ENCODE measurements at places on chromosomes 5 and 9. TPM values are rescaled to one million over a fixed set of nuclear protein-coding genes. Genes with fewer than 3 reads are reported as not detected.

The CD74 gene
- 619 TPM for total RNA-seq

The BTF3 gene
- 498 TPM for total RNA-seq

The ECSCR gene
- total RNA-seq: 24.9 TPM

The GABRA6 gene
- not detected for total RNA-seq

The FBXO38 gene
- 53.0 TPM for total RNA-seq

The CCL28 gene
- 4.0 TPM for total RNA-seq

The GFI1B gene
- 2.0 TPM for total RNA-seq

The TRIM7 gene
- total RNA-seq: 5.5 TPM

The PCDHB4 gene
- 3.8 TPM for total RNA-seq

The WWC1 gene
- 50.3 TPM for total RNA-seq

The XPA gene
- 15.6 TPM for total RNA-seq

The BARHL1 gene
- total RNA-seq: not detected

The ANXA6 gene
- total RNA-seq: 225 TPM

The FSD1L gene
- total RNA-seq: 10.5 TPM

The PCDHB5 gene
- 13.4 TPM for total RNA-seq

The AGXT2 gene
- total RNA-seq: 25.9 TPM

The MEGF10 gene
- total RNA-seq: 5.7 TPM

The PCDHA4 gene
- total RNA-seq: 1.8 TPM

The ZDHHC11B gene
- 3.0 TPM for total RNA-seq

The CYSRT1 gene
- 0.76 TPM for total RNA-seq

The NSMF gene
- 27.0 TPM for total RNA-seq

The NPR3 gene
- 27.6 TPM for total RNA-seq

The TMEM252 gene
- total RNA-seq: 5.7 TPM

The SLIT3 gene
- total RNA-seq: 40.6 TPM

The GLRA1 gene
- total RNA-seq: not detected

The LCN2 gene
- 7.1 TPM for total RNA-seq

The IRX4 gene
- 0.23 TPM for total RNA-seq

The TYRP1 gene
- 2.4 TPM for total RNA-seq

The CSF1R gene
- 39.5 TPM for total RNA-seq

The TEX10 gene
- 33.9 TPM for total RNA-seq

The TXNDC8 gene
- not detected for total RNA-seq

The SLC25A25 gene
- total RNA-seq: 32.7 TPM

The RELL2 gene
- total RNA-seq: 1.2 TPM

The MIER3 gene
- total RNA-seq: 18.8 TPM

The PHF24 gene
- 0.23 TPM for total RNA-seq

The PLPP6 gene
- 10.3 TPM for total RNA-seq

The SLC6A18 gene
- 0.70 TPM for total RNA-seq

The CBY3 gene
- 0.58 TPM for total RNA-seq

The KLF9 gene
- total RNA-seq: 19.7 TPM

The PTAR1 gene
- total RNA-seq: 98.0 TPM

The TMEM203 gene
- 32.5 TPM for total RNA-seq

The GMCL2 gene
- not detected for total RNA-seq

The PCDHAC1 gene
- total RNA-seq: 1.2 TPM

The SNCB gene
- total RNA-seq: 0.12 TPM

The RASEF gene
- total RNA-seq: 6.1 TPM

The GPR107 gene
- 47.2 TPM for total RNA-seq

The C8G gene
- total RNA-seq: not detected

The FGF1 gene
- 10.2 TPM for total RNA-seq

The C9orf50 gene
- total RNA-seq: 0.70 TPM

The SH3GL2 gene
- 2.9 TPM for total RNA-seq

The SPATA31A3 gene
- not detected for total RNA-seq

The WDR38 gene
- not detected for total RNA-seq

Data from metanephros (tissue), 2 donors.